Posterior cingulate gyrus (tissue), 11 donors: ENCODE measurements at places on chromosomes 3 and 15.

DNA sequence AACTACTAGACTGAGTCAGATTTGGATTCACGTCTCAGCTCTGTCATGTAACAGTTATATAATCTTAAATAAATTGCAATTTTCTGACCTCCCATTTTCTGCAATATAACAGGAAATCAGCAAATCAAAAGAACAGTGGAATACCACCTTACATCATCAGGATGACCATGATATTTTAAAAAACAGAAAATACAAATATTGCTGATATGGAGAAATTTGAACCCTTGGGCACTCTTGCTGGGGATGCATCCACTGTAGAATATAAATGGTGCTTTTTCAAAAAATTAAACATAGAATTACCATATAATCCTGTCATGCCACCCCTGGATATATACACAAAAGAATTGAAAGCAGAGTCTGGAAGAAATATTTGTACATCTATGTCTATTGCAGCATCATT is 982.5 kb downstream of the TBL1XR1 start:
- no peak for DNase-seq

DNA sequence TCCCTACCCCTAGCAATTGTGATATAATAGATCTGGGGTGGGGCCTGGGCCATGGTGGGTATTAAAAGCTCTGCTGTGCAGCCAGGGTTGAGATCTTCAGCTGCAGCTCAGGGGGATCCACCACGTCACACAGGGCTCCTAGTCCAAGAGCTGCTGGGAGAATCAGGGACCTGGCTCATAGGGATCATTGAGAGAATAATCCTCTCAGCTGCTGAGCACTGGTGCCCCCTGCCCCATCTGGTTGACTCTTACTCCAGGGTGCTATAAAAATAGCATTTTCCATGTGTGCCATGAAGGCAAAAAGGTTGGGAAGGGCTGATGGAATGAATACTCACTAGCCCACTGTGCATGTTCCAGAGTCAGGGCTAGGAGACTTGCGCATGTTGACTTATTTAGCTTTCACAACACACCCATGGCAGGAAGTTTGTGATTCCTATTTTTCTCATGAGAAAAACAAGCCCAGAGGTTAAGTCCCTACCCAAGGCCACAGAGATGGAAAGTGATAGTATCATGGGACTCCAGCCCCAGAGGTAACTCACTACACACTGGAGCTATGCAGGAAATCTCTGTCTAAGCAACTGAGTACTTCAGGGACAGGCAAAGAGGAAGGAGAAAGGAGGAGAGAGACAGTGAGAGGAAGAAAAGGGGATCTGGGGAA is 94.6 kb upstream of the HERC1 start:
- no peak for DNase-seq

DNA sequence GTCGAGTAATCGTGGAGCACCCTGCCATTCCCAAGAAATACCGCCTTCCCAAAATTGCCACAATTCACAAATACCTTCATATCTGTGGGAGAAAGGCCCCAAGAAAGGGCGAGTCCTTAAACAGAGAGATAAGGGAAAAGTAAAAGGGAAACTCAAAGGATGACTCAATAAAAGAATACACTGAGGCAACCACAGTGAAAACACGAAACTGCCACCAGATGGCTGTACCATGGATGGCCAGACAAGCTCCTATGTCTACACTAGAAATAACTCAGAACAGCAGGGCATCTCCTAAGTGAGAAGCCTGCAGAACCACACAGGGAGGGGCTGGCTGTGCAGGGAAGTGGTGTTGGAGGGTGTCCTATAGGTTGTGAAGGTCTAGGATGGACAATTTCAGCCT is 25.0 kb downstream of the SRGAP3 start:
- DNase-seq, result no peak

- no peak for DNase-seq
Measured at GRCh38 chr15:39453620-39454019, 127.3 kb upstream of the THBS1 start.

DNA sequence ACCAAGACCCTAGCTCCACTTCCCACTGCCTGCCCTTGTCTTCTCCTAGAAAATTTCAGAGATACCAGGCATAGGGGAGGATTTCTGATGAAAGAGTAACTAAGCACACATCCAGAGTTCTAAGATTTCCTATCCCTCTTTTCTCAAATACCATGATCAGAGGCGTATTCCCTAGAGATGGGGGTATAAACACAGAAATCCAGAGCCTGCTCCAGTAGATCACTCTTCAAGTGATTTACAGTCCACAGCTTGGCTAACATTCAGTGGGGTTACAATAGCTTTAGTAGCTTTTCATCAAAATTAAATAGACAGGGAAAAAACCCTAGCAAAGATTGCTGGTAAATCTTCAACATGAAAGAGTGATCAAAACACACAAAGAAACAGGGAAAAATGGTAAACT is 800.7 kb upstream of the GRM7 start:
- no peak for DNase-seq

DNA sequence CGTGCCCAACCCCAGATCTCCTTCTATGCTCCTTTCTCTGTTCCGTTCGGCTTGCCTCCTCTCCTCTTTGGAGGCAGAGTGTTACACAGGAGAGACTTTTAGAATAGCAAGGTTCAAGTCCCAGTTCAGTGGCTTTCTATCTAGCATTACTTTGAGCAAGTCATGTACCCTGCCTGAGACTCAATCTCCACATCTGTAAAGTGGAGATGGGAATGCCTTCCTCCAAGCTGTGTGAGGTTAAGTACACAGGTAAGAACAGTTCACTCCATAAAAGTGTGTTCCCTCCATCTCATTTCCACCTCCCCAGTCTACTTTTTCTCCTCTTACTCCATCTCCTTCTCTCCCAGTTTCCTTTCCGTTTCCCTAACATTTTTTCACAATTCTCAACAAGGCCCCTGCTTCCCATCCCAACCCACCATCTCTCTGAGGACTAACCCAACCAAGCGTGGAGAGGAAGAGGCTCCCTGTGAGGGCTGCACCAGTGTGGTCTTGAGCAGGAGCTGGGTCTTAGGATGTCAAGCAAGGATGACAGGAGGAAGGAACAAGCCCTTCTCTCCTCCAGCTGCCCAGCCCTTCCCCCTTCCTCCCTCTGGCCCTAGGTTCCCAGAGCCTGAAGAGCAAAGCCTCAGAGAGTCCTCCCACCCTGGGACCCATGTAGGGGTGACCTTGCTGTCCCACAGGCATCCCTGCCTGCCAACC is 6.4 kb downstream of the ATP8B4 start:
- no peak for DNase-seq

DNA sequence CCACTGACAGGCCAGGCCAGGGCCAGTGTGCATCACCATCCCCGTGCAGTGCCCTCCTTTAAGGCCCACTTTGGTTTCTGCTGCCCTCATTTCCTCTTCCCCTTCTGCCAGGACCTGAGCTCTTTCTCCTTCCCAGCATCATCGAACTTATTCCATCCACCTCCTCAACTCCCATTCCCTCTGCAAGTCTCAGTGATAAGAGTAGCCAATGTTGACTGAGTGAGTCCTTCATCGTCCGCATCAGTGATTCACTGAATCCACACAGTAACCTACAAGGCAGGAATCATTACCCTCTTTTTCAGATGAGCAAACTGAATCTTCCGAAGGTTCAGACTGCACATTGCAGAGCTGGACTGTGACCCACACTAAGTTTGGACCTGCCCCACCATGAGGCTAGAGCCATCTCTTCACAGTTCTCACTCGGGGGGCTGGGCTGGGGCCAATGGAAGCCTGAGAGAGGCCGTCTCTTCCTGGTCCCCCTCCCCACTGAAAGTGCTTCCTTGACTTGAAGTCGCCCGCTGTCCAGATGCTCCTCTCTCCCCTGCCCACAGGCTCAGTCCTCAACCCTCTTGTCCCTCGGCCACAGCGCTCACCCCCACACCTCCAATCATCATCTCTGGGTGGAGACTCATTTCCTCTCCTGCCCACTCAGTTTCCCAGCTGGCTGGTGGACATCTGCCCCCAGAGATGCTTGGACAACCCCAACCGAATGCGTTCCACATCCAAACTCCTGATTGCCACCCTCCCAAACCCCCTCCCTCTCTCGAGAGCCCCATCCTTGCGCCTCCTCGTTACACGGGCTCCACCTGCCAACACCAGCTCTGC is 15.2 kb upstream of the ANPEP start:
- DNase-seq, result no peak

- no peak for DNase-seq
Measured at GRCh38 chr3:121152573-121152972, 244.6 kb downstream of the STXBP5L start.
